Right cardiac atrium (tissue), 5 donors: ENCODE measurements at places on chromosomes 5 and 9.

DNA sequence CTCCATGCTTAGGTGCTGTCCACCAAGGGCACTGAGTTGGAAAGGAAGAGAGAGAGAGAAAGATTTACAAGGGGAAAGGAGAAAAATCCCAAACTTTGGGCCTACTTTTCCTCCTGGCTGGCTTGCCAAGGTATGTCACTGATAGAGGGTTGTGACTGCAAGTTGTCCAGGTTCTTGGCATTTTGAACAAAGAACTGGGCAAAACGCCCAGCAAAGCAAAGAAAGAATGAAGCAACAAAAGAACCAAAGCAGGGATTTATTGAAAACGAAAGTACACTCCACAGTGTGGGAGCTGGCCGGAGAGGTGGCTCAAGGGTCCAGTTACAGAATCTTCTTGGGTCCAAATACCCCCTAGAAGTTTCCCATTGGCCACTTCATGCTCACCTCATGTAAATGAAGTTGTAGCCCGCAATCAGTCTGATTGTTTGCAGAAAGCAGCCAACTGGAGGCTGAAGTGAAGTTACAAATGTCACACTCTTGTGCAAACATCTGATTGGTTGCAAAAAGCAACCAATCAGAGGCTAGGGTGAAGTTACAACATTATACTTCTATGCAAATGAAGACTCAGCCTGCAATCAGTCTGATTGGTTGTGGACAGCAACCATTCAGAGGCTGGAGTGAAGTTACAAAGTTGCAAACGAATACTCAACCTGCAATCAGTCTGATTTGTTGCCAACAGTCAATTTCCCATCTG is 263.5 kb downstream of the YTHDC2 start:
- DNase-seq = no peak

DNA sequence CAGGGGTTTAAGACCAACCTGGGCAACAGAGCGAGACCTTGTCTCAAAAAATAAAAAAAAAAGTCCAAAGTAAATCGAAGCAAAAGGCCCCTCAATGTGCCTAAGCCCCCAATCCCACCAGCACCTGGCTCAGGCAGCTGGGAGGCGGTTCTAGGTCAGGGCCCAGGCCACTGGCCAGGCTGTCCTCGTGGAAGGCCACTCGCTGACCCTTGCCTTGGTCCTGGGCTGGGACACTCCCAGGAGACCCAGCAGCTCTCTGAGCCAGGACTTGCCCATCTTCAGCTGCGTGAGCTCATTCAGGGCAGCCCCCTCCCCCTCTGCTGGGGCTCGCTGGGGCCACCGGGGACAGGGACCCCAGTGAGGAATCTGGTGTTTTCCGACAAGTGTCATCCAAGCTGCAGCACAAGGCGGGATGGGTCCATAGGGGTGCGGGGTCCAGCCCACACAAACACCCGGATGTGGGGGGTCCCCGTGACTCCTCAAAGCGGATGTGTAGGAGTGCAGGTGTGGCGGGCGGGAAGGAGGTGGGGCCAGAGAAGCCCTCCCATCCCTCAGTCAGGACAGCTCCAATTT is 4.0 kb downstream of the AGPAT2 start:
- no peak for DNase-seq

DNA sequence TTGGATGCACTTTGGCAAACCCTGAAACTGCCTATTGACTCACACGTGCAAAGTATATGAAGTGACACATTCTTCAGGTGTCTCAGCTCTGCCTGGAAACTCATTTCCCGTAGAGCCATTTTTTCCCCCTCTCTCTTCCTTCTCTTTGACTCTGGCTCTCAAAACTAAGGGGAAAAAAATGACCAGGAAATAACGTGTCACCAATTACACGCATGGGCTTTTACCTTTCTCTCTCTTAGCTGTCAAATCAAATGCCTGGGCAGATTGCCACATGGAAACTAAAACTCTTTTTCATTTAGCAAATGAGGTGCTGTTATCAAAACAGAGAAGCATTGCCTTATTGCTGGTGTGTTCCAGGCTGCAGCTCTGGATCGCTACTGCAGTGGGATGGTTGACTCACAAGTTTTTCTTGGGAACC is 18.3 kb upstream of the IFNK start:
- DNase-seq = no peak

DNA sequence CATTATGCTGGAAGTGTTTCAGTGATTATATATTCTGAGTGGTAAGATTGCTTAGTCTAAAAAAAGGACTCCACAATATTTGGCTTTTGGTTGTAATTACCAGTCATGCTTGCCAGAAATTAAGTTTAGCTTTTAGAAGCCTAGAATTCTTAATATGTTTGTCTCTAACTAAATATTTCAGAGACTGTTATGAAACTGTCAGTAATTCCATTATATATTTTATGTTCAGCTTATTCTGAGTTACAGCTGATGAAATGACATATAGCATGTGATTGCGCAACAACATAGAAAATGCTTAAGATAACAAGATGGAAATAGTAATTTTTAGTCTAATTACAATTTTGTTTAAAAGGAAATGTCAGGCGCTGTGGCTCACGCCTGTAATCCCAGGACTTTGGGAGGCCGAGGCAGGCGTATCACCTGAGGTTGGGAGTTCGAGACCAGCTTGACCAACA is 44.2 kb downstream of the KIAA1958 start:
- DNase-seq = no peak

DNA sequence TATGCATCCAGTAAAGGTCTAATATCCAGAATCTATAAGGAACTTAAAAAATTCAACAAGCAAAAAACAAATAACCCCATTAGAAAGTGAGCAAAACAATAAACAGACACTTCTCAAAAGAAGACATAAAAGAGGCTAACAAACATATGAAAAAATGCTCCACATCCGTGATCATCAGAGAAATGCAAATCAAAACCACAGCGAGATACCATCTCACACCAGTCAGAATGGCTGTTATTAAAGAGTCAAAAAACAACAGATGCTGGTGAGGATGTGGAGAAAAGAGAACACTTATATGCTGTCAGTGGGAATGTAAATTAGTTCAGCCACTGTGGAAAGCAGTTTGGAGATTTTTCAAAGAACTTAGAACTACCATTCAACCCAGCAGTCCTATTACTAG is 86.1 kb downstream of the WWC1 start:
- DNase-seq = no peak

GRCh38 chr5:173679909-173680630 is 63.6 kb upstream of the BOD1 start:
- no peak for DNase-seq
